ENCODE measurements at places on chromosomes 3 and 15. TPM values are rescaled to one million over a fixed set of nuclear protein-coding genes. Genes with fewer than 3 reads are reported as not detected.

DNA sequence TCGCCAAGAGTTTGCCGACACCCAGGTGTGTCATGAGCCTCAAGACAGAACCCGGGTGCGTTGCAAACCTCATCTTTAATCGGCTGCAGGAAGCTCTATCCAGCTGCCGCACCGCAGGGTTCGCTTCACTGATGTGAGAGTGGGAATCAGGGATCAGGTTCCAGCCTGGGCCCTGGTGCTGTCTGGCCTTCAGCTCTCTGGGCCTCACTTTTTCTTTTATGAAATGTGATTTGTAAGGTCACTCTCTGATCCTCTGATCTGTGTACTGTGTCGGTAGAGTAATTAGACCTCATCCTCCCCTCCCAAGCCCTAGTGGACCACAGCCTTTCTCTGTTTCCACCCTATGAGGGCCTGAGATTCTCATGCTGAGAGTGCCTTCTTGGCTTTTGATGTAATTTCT lies 202.8 kb upstream of the UBE2E1 start:
- DNase-seq = no peak
- no peak overlapping the region for H3K4me3 ChIP-seq
- H3K36me3 ChIP-seq = no peaks in the 10 kb centered on the region
- H3K27me3 ChIP-seq = no peaks in the 10 kb centered on the region
- H3K27ac ChIP-seq = no peak overlapping the region

- H3K4me1 ChIP-seq = peaks cover 73% of the 10 kb centered on the region
- no peaks in the 10 kb centered on the region for H3K27me3 ChIP-seq
- no peak overlapping the region for H3K4me3 ChIP-seq
- peak overlapping the region; percentile 57 for H3K27ac ChIP-seq
- peak; percentile 77 for DNase-seq
Measured at GRCh38 chr3:16476636-16477035, 36.9 kb downstream of the RFTN1 start.

DNA sequence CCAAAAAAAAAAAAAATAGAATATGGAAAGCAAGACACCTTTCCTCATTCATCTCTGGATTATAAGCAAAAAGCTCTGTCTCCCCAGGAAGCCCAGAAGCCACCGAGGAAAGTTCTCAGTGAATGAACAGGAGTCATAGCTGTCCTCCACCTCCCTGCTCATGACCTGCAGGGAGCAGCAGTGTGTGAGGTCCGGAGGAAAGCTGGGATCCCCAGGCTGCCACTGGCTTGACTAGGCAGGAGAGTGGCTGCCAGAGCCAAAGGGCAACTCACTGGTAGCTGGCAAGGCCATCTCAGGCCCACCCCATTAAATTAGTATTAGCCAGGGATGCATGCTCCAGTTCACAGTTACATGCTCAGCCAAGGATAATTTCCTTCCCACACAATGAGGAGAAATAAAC lies 191.6 kb upstream of the STT3B start:
- no peaks in the 10 kb centered on the region for H3K36me3 ChIP-seq
- peaks cover 11% of the 10 kb centered on the region for H3K4me1 ChIP-seq
- no peak overlapping the region for H3K27ac ChIP-seq

DNA sequence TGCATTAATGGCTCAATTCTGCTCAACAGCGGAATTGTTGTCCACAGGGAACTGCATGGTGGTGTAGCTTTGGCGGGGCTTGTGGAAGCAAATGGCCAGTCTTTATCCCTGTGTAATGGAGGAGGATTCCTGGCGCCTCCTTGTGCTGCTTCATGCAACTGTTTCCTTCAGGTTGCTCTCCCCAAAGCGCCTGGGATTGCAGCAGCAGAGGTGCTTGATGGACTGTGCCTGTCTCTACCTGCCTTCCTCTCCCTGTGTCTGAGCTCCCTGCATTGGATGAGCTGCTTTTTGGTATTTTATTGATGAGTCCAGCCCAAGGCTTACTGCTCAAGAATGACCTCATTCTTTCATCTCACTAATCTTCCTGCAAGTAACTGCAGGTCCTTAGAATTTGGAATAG lies 72.9 kb upstream of the NDN start:
- H3K4me3 ChIP-seq = no peak overlapping the region
- DNase-seq = no peak
- no peaks in the 10 kb centered on the region for H3K27me3 ChIP-seq
- no peaks in the 10 kb centered on the region for H3K36me3 ChIP-seq
- H3K27ac ChIP-seq = no peak overlapping the region
- H3K4me1 ChIP-seq = no peaks in the 10 kb centered on the region

- no peaks in the 10 kb centered on the region for H3K27me3 ChIP-seq
- peak; percentile 68 for DNase-seq
- H3K4me1 ChIP-seq = peaks cover 31% of the 10 kb centered on the region
- no peak overlapping the region for H3K4me3 ChIP-seq
Measured at GRCh38 chr3:30319713-30320112, 286.7 kb upstream of the TGFBR2 start.

DNA sequence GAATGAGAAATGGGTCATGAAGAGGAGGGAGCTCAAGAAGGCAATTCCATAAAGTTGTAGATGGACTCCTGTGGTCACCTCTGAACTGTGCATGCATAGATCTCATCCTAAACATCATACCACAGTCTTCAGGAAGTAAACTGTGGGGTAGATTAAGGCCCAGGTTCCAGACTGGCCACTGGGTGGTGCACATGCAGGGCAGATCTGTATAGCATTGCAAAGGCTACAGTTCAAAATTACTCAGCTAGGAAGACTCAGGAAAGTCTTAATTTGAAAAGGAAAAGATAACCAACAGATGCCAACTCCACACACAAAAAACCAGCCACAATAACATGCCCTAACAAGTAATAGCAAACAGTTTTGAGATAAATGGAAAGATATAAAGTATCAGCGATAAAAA lies 20.3 kb downstream of the KY start:
- no peaks in the 10 kb centered on the region for H3K36me3 ChIP-seq
- no peak overlapping the region for H3K4me3 ChIP-seq
- no peak overlapping the region for H3K27ac ChIP-seq
- no peaks in the 10 kb centered on the region for H3K27me3 ChIP-seq
- no peaks in the 10 kb centered on the region for H3K4me1 ChIP-seq

- no peak overlapping the region for H3K27ac ChIP-seq
- no peaks in the 10 kb centered on the region for H3K27me3 ChIP-seq
- H3K4me3 ChIP-seq = no peak overlapping the region
- H3K36me3 ChIP-seq = no peaks in the 10 kb centered on the region
- no peak for DNase-seq
- no peaks in the 10 kb centered on the region for H3K4me1 ChIP-seq
Measured at GRCh38 chr3:134277066-134277660, 26.5 kb upstream of the RYK start.

DNA sequence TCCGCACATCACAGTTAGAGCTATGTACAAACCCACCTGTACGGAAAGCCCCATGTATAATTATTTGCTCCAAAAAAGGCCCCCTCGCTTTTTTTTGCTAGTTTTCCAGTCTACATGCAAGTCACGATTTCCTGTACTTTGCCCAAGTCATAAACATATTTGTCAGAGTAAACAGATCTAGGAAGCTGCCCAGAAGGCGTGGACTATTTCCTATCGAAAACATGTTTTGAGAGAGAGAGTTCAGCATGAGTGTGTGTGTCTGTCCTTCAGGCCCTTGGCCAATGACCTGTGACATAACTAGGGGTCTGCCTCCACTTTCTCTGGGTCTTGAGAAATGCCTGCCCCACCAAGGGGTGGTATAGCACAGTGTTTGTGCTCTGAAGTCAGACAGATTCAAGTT lies 72.7 kb upstream of the HACD2 start:
- no peak overlapping the region for H3K4me3 ChIP-seq
- H3K27me3 ChIP-seq = no peaks in the 10 kb centered on the region
- H3K4me1 ChIP-seq = peaks cover 58% of the 10 kb centered on the region
- peaks cover 35% of the 10 kb centered on the region for H3K36me3 ChIP-seq
- peak overlapping the region; percentile 41 for H3K27ac ChIP-seq
- DNase-seq = peak; percentile 41

IRAK2 gene
- polyA plus RNA-seq = 1.1 TPM

CPLX3 gene
- polyA plus RNA-seq = not detected

Data from GM23248 (cell line).